Fibroblast of lung (primary cell): ENCODE measurements at places on chromosomes 1 and 21. TPM values are rescaled to one million over a fixed set of nuclear protein-coding genes. Genes with fewer than 3 reads are reported as not detected.

GRCh38 chr21:15171546-15171945, 106.7 kb upstream of the NRIP1 start:
- H3K27me3 ChIP-seq: no peaks in the 10 kb centered on the region
- no peak for DNase-seq
- H3K4me1 ChIP-seq: no peaks in the 10 kb centered on the region
- no peak overlapping the region for H3K4me3 ChIP-seq
- no peaks in the 10 kb centered on the region for H3K36me3 ChIP-seq

- no peaks in the 10 kb centered on the region for H3K4me1 ChIP-seq
- DNase-seq: peak; percentile 11
- no peak overlapping the region for H3K4me3 ChIP-seq
- no peak overlapping the region for H3K27ac ChIP-seq
- H3K36me3 ChIP-seq: no peaks in the 10 kb centered on the region
- H3K27me3 ChIP-seq: no peaks in the 10 kb centered on the region
These were observed 95.9 kb upstream of the CCDC190 start for GRCh38 chr1:162956922-162957321.

GRCh38 chr1:94843430-94843829, 23.3 kb downstream of the SLC44A3 start:
- DNase-seq: no peak
- H3K4me3 ChIP-seq: no peak overlapping the region
- H3K27me3 ChIP-seq: no peaks in the 10 kb centered on the region
- no peaks in the 10 kb centered on the region for H3K36me3 ChIP-seq

- no peak for DNase-seq
- H3K4me3 ChIP-seq: no peak overlapping the region
- H3K36me3 ChIP-seq: peaks cover 4% of the 10 kb centered on the region
- H3K27ac ChIP-seq: no peak overlapping the region
These were observed 28.9 kb downstream of the EPHX1 start for GRCh38 chr1:225838793-225839192.

DNA sequence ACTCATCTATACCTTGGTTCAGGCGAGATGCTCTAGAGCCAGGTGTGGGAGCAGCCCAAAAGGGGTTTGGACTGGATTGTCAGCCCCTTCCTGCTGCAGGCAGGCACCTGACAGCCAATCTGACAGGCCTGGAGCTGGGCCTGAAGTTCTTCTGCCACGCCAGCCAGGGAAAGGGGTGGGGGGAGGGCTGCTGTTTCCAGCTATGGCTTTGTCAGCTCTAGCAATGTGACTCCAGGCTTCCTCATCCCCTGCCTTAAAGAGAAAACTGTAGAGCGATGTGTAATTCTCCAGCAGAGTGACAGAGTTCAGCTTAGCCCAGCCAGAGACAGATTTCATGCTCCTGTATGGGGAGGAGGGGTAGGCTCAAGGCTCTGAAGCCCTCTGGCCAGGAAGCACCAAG, 30.3 kb downstream of the WNT4 start:
- peaks cover 29% of the 10 kb centered on the region for H3K4me1 ChIP-seq
- no peak overlapping the region for H3K4me3 ChIP-seq
- H3K27me3 ChIP-seq: no peaks in the 10 kb centered on the region
- no peak overlapping the region for H3K27ac ChIP-seq

DNA sequence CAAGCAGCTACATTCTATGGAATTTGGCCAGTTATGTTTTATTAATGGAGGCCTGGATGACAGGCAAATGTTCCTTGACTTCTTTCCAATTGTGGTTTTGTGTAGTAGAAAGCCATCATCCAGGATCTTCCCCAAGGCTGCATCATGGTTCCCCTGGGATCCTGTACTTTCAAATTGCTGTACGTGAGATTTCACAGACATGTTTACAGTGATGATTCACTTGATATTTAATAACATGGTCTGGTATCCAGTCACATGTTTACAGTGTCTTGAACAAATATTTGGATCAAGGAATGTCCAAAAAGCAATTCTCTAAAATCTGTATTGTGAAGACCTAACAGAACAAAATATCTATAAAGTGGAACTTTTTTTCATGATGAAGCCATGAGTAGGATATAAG, 68.3 kb upstream of the ST6GALNAC3 start:
- DNase-seq: no peak
- H3K27me3 ChIP-seq: no peaks in the 10 kb centered on the region
- H3K36me3 ChIP-seq: no peaks in the 10 kb centered on the region
- no peak overlapping the region for H3K4me3 ChIP-seq

GRCh38 chr1:37472281-37472680, 2.1 kb upstream of the ZC3H12A start:
- no peak for DNase-seq
- peaks cover 35% of the 10 kb centered on the region for H3K4me1 ChIP-seq
- peaks cover 4% of the 10 kb centered on the region for H3K36me3 ChIP-seq
- peak overlapping the region; percentile 91 for H3K27ac ChIP-seq
- no peak overlapping the region for H3K4me3 ChIP-seq
- no peaks in the 10 kb centered on the region for H3K27me3 ChIP-seq

DNA sequence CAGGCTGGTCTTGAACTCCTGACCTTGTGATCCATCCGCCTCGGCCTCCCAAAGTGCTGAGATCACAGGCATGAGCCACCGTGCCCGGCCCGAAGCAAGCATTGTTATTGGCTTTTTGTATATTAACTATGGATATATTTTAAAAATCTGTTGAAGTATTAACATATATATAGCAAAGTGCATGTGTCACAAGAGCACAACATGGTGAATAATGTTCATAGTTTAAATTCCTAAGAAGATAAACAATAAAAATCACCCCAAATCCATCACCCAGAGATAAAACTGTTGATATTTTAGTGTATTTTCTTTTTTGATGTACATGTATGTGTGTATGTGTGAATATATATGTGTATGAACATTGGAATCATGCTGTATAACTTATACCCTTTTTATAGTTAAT, 9.1 kb upstream of the FOXE3 start:
- no peak overlapping the region for H3K4me3 ChIP-seq
- H3K27ac ChIP-seq: no peak overlapping the region
- peaks cover 4% of the 10 kb centered on the region for H3K27me3 ChIP-seq
- no peaks in the 10 kb centered on the region for H3K36me3 ChIP-seq

GRCh38 chr21:37040212-37040611, 32.7 kb downstream of the PIGP start:
- peaks cover 3% of the 10 kb centered on the region for H3K27me3 ChIP-seq
- no peak for DNase-seq
- H3K27ac ChIP-seq: no peak overlapping the region
- no peak overlapping the region for H3K4me3 ChIP-seq
- no peaks in the 10 kb centered on the region for H3K36me3 ChIP-seq
- H3K4me1 ChIP-seq: no peaks in the 10 kb centered on the region

- H3K4me3 ChIP-seq: peak overlapping the region; percentile 95
- peak; percentile 37 for DNase-seq
- peak overlapping the region; percentile 93 for H3K27ac ChIP-seq
- peaks cover 1% of the 10 kb centered on the region for H3K36me3 ChIP-seq
- no peaks in the 10 kb centered on the region for H3K27me3 ChIP-seq
These were observed 601 bp downstream of the CCT8 start for GRCh38 chr21:29072873-29073221.

GRCh38 chr21:38989745-38990423, 184.2 kb downstream of the ETS2 start:
- peaks cover 54% of the 10 kb centered on the region for H3K4me1 ChIP-seq
- no peak overlapping the region for H3K4me3 ChIP-seq
- H3K36me3 ChIP-seq: no peaks in the 10 kb centered on the region
- no peaks in the 10 kb centered on the region for H3K27me3 ChIP-seq
- H3K27ac ChIP-seq: peak overlapping the region; percentile 38

DNA sequence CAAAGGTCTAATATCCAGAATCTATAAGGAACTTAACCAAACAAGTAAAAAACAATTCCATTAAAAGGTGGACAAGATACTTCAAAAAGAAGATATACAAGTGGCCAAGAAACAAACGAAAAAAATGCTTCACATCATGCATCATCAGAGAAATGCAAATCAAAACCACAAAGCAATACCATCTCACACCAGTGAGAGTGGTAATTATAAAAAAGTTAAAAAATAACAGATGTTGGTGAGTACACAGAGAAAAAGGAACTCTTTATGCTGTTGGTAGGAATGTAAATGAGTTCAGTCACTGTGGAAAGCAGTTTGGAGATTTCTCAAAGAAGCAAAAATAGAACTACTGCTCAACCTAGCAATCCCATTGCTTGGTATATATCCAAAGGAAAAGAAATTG, 218.6 kb downstream of the SLC44A5 start:
- no peaks in the 10 kb centered on the region for H3K27me3 ChIP-seq
- H3K27ac ChIP-seq: no peak overlapping the region
- H3K4me1 ChIP-seq: no peaks in the 10 kb centered on the region
- H3K36me3 ChIP-seq: no peaks in the 10 kb centered on the region
- DNase-seq: peak; percentile 10
- no peak overlapping the region for H3K4me3 ChIP-seq

DNA sequence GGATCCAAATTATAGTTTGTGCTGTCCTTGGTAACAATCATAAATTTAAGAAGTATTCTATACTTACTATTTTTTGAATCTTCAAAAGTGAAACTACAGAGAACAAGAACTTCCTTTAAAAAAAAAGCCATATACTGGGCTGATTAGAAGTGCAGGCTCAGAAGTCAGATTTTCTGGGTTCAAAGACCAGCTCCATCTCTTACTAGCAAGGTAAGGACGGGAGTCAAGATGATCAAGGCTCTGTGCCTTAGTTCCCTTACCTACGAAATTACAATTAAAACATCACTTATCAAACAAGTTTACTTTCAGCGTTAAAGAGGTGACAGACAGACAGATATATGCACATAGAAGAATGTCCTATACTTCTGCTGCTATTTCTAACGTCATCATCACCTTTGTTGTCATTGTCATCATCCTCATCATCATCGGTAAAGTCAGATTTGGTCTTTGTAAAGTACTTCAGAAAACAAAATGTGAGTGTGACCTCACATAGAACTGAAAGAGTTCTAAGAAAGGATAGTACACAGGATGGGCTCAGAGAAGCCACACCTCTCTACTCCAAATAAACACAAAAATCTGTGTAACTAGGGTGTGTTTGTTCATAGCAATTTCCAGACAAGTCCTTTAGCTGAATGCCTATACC, 178.7 kb downstream of the VAV3 start:
- H3K4me3 ChIP-seq: no peak overlapping the region
- H3K27ac ChIP-seq: no peak overlapping the region
- no peaks in the 10 kb centered on the region for H3K27me3 ChIP-seq

DNA sequence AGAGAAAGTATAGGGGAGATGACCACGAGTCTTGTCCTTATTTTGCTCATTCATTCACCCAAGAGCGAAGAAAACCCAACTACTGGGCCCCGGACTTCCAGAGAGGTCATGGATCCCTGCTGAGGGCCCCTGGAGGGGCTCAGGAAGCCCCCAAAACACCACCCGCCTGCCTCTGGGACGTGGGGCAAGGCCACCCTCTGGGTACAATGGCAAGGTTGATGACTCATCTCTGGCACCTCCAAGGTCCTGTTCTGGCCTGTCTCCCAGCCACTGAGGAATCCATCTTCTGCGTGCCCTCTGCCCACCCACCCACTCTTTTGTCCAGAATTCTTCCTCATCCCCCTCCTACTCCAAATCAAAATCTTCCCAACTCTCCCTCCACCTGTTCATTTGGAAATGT, 21.3 kb upstream of the PRDM15 start:
- no peaks in the 10 kb centered on the region for H3K27me3 ChIP-seq
- H3K4me3 ChIP-seq: no peak overlapping the region
- H3K36me3 ChIP-seq: peaks cover 5% of the 10 kb centered on the region
- DNase-seq: no peak
- no peak overlapping the region for H3K27ac ChIP-seq

GRCh38 chr21:39863111-39863510, 4.1 kb upstream of the PCP4 start:
- H3K27ac ChIP-seq: no peak overlapping the region
- no peaks in the 10 kb centered on the region for H3K27me3 ChIP-seq
- H3K36me3 ChIP-seq: no peaks in the 10 kb centered on the region
- no peaks in the 10 kb centered on the region for H3K4me1 ChIP-seq
- peak; percentile 56 for DNase-seq

DNA sequence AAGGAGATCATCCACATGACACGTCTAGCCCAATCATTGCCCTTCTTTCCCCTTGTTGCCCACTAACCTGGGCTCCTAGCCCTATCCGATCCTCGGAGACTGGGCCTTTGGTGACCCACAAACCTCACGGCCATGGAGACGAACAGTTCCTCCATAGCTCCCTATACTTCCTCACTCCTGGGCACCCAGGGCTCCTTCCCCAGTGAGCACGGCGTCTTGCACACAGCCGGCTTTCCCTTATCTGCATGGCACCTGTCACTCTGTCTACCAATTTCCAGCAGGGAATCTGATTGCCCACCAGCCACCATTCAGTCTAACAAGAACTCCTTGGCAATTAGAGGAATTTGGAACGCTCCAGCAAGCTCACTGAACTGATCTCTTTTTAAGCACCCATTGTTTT, 3.1 kb downstream of the GNG4 start:
- H3K27me3 ChIP-seq: peaks cover 21% of the 10 kb centered on the region
- no peaks in the 10 kb centered on the region for H3K4me1 ChIP-seq
- H3K36me3 ChIP-seq: no peaks in the 10 kb centered on the region
- DNase-seq: no peak
- no peak overlapping the region for H3K4me3 ChIP-seq

DNA sequence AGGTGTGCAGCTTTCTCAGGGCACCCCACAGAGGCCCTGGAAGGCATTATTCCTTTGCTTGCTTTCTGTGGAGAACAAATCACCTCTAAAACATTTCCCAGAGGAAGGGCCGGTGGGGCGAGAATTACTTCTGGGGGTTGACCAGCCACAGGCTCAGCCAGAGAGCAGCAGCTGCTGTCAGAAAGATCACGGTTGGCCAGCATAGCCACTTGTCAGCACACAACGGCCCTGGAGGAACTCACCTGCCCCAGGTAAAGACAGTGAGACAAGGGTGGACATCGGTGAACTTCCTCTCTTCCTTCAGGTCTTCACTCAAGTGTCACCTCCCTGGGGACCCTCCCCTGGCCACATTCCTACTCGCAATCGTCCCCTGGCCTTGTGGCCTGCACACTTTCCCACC, 69.5 kb upstream of the CLDN14 start:
- H3K27me3 ChIP-seq: peaks cover 22% of the 10 kb centered on the region
- H3K4me1 ChIP-seq: peaks cover 7% of the 10 kb centered on the region
- no peak for DNase-seq
- no peak overlapping the region for H3K4me3 ChIP-seq
- no peaks in the 10 kb centered on the region for H3K36me3 ChIP-seq
- no peak overlapping the region for H3K27ac ChIP-seq

- H3K27ac ChIP-seq: no peak overlapping the region
- DNase-seq: peak; percentile 85
- H3K27me3 ChIP-seq: no peaks in the 10 kb centered on the region
- H3K36me3 ChIP-seq: no peaks in the 10 kb centered on the region
- H3K4me1 ChIP-seq: peaks cover 3% of the 10 kb centered on the region
These were observed 95.7 kb downstream of the ATP6V1G3 start for GRCh38 chr1:198444792-198445191.

GRCh38 chr1:101026430-101026788, 825 bp upstream of the DPH5 start:
- peaks cover 6% of the 10 kb centered on the region for H3K4me1 ChIP-seq
- H3K36me3 ChIP-seq: no peaks in the 10 kb centered on the region
- DNase-seq: no peak
- H3K4me3 ChIP-seq: peak overlapping the region; percentile 84
- peak overlapping the region; percentile 93 for H3K27ac ChIP-seq

- H3K27ac ChIP-seq: no peak overlapping the region
- H3K36me3 ChIP-seq: no peaks in the 10 kb centered on the region
- no peak for DNase-seq
- H3K27me3 ChIP-seq: no peaks in the 10 kb centered on the region
These were observed 126.2 kb upstream of the SMYD2 start for GRCh38 chr1:214154596-214155292.

Gene PKP1
- under 0.01 TPM in 2 replicates for total RNA-seq

Gene RCSD1
- under 0.01 TPM in 1 of 2 replicates, not detected in the other for total RNA-seq

Gene ACTN2
- total RNA-seq: under 0.01 and 0.17 TPM in 2 replicates

Gene SETDB1
- 26.7 and 30.7 TPM in 2 replicates for total RNA-seq

Gene DMRTA2
- under 0.01 TPM in 1 of 2 replicates, not detected in the other for total RNA-seq

Gene MRPL24
- 39.8 and 58.8 TPM in 2 replicates for total RNA-seq

Gene WNT3A
- not detected in 2 replicates for total RNA-seq

Gene GNG4
- under 0.01 TPM in 2 replicates for total RNA-seq

Gene TRAF3IP3
- not detected in 2 replicates for total RNA-seq

Gene MROH9
- total RNA-seq: 0.26 TPM in 1 of 2 replicates, not detected in the other

Gene LCA5L
- 0.51 and 0.66 TPM in 2 replicates for total RNA-seq

Gene PPIAL4G
- not detected in 2 replicates for total RNA-seq

Gene NSL1
- 24.4 and 25.4 TPM in 2 replicates for total RNA-seq
